HCT116 (cell line): ENCODE measurements at places on chromosomes 4 and X.

- DNase-seq, result peak; percentile 65
Measured at GRCh38 chr4:121656269-121656641, 40.5 kb downstream of the ANXA5 start.

- DNase-seq, result no peak
Measured at GRCh38 chrX:39296472-39296871, 495.2 kb downstream of the MID1IP1 start.

DNA sequence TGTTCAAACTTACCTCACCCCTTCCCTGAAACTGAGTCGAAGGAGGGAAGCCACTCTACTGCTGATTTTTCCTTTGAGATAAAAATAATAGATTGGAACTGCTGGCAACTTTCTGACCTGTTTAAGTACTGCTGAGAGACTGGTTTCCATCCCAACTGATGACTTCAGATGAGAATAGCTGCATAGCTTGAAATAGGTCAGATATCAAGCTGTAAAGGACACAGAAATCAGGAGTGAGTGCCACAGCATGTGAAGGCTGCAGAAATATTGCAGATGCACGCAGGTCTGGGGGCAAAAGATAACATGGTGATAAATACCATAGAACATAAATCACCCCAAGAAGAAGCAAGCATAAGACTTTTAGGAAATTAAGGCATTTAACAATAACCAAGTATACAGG is 923.2 kb downstream of the SH3BGRL start:
- no peak for DNase-seq

DNA sequence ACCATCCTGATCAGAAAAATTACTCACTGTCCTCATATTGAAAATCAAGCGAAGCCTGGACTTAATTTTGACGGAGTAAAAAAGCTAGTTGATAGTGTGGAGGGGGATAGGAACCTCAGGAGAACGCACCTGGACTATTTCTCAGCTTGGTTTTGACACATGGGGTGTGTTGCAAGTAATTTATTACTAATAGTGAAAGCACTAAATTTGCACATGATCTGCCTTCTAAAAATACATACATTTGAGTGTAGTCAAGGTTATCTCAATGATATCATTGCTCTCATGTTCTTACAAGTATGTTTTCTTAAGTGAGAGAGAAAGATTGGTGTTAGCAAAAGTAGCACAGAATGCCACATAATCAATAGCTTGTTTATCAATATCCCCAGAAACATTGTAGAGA is 29.5 kb downstream of the LRIT3 start:
- no peak for DNase-seq

DNA sequence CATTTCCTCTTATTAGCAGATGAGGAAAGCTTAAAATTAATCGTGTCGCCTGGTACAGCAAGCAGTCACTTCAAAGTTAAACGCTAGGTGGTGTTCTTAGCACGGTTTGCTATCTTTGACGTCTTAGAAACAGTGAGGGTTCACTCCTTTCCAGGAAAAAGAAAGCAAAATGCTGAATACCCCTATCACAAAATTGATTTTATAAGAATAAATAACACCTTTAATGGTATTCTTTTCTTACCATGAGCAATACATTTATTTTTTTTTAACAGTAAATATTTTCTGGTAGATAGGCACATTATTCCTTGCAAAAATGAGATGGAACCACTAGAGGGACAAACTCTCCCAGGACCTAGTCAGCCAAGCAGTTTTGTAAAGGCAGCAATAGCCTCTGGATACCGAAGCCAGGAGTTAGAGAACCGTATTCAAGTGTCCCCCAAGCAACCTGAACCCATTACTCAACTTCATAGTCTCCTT is 153.9 kb downstream of the KDR start:
- peak; percentile 53 for DNase-seq

- DNase-seq, result no peak
Measured at GRCh38 chr4:82706349-82707000, 92.1 kb downstream of the SCD5 start.

- DNase-seq, result no peak
Measured at GRCh38 chrX:113384628-113385027, 544.0 kb upstream of the AMOT start.

GRCh38 chr4:56627985-56628384 is 53.1 kb downstream of the HOPX start:
- DNase-seq, result no peak

DNA sequence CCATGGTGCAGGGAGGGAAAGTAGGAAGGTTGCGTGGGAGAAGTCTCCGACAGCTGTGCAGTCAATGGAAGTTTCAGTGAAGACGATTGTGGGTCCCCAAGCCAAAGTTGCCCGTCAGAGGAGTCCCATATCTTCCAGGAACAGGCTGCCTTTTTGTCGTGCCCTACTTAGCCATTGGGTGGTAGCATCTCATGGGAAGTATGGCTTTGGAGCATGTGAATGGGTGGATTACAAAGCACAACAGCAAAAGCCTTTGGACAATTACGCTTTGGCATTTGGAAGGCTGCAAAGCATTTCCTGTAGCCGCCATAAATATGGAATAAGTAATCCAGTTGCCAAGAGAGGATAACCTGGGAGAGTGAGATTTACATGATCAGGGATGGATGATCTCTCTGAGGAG is 300.7 kb upstream of the BOD1L1 start:
- DNase-seq, result no peak

- no peak for DNase-seq
Measured at GRCh38 chrX:108582151-108582550, 142.5 kb downstream of the COL4A5 start.

GRCh38 chr4:145481942-145482208 is 222 bp downstream of the SMAD1 start:
- no peak for DNase-seq

DNA sequence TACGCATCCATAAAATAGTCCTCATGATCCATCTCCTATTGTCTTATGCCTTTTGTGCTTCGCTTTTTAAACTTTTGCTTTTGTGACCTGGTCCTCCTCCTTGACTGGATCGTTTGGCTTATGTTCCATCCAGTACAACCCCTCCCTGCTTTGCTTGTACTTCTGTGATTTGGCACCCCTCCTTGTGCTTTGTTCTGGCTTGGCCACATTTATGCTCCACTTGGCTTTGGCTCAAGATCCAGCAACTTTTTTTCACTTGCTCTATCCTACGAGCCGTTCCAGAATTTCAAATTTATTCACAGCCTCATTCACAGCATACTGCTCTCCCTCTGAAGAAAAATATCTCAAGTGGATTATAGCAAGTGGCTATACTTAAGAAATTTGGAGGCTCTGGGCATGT is 28.0 kb upstream of the GLRA2 start:
- no peak for DNase-seq

- no peak for DNase-seq
Measured at GRCh38 chrX:40080894-40081678, 16.7 kb downstream of the BCOR start.

- peak; percentile 44 for DNase-seq
Measured at GRCh38 chrX:12825801-12826200, 34.6 kb downstream of the PRPS2 start.

DNA sequence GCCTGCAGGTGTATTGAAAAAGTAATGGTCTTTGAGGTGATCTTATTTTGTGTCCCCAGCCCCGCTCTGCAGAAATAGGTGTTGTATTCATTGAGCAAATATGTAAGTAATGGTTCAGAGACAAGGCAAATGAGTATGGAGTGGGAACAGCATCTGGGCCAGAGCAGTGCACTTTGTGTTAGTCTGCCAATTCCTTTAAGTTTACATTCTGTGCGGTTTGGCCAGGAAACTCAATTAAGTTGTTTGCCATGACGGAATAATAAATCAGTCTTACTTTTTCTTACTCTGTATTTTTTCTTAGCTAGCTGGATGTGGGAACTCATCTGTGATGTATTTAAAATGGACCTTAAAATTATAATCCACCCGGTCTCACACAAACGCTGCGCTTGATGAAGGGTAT is 12.6 kb downstream of the DCLK2 start:
- no peak for DNase-seq

- DNase-seq, result no peak
Measured at GRCh38 chr4:106247600-106247999, 68.4 kb downstream of the TBCK start.

DNA sequence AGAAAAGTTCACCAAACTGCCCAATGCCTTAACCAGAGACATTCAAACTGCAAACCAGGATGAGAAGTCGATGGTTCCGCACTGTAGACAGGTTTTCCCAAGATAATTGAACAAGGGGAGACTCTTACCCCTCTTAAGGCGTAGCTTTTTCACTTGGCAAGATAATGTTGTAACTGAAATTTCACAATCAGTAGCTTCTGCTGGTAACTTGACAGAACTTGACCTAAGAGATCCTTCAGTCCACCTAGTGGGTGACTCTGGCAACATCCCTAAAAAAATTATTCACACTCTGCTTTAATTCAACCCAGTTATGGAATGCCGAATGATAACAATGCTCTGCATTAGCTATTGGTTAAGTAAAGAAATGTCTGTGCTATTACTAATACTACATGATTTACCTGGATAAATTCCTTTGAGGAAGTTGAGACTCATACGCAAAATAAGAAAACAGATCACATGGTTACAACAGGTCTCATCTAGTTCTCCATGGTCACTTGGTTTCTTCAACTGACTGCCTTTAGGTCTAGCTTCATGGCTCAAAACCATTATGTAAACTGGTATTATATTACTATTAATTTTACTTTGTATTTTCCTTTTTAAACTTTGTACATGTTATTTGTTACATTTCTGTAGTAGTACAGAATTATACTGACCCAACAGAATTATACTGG is 9.1 kb downstream of the ELF2 start:
- peak; percentile 35 for DNase-seq

- DNase-seq, result no peak
Measured at GRCh38 chr4:1035510-1035909, 24.1 kb downstream of the FGFRL1 start.

GRCh38 chr4:127559981-127560380 is 72.8 kb upstream of the INTU start:
- DNase-seq, result no peak

DNA sequence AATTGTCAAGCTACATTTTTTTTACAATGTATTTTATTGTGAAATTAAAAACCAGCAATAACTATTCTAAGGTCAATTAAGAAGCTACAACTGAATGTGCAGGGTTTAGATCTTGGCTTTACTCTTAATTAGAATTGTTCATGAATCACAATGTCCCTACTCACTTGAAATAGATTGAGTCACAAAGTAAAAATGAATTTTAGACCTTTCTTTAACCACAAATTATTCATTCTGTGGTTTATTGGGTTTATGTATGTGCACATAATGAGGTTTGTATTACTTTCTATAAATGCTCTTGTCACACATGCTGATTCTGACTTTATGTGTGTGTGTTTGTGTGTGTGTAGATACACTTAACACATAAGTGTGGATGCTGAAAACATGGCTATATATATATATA is 647.0 kb upstream of the AADAT start:
- no peak for DNase-seq

DNA sequence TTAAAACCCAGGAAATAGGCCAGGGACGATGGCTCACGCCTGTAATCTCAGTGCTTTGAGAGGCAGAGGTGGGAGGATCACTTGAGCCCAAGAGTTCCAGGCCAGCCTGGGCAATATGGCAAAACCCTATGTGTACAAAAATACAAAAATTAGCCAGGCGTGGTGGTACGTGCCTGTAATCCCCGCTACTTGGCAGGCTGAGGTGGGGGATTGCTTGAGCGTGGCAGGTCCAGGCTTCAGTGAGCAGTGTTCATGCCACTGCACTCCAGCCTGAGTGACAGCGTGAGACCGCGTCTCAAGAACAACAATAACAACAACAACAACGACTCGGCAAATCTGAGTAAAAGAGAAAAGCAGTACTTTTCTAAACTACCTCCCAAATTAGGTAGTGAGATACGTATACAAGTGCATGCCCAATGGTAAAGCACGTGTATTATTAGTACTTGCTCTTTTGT is 13.0 kb upstream of the NDUFC1 start:
- no peak for DNase-seq

GRCh38 chrX:12919620-12920019 is 13.2 kb downstream of the TLR8 start:
- no peak for DNase-seq

GRCh38 chrX:154967603-154968002 is 54.9 kb downstream of the F8 start:
- peak; percentile 26 for DNase-seq

DNA sequence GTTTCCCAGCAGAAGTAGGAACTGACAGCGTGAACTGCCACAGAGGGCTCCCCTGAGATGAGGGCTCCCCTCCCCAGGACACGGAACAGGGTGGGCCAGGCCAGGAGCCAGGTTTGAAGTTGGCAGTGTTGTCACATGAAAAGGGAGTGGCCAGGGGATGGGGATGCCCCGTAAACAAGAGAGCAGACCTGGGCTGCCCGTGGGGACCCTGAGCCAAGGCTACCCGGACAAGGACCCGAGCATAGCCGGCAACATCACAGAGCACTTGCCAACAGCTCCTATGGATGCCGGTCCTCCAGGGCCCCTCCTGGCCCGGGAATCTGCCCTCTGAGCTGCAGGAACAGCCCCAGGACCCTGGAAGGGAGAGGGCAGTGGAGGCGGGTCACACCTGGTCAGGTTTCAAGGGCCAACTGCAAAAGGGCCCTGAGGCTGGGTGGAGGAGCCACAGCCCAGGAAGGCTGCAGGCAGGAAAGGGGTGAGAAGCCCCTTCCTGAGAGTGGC is 102.1 kb downstream of the CPZ start:
- DNase-seq, result no peak

- no peak for DNase-seq
Measured at GRCh38 chr4:103947617-103948016, 227.8 kb upstream of the TACR3 start.

DNA sequence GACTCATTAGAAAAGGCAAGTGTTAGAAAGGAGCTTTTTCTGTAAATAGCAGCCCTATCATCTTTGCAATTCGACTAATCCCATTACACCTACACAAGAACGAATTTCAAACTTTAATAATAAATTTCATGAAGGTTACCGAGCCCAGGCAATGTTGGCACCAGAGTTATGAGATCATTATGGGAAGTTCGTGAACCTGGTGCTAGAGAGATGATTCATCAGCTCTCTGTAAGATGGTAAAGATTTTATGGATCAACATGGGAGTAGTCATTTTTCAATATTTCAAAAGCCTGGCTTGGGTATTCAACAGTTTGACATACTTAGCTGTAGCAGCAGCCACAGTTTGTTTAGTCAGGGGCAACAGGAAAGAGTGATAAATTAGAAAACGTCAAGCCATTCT is 35.8 kb downstream of the AMELX start:
- DNase-seq, result no peak

GRCh38 chr4:182257503-182257902 is 14.3 kb downstream of the TENM3 start:
- DNase-seq, result no peak

- DNase-seq, result peak; percentile 56
Measured at GRCh38 chr4:186726426-186727168, 2.9 kb upstream of the FAT1 start.

GRCh38 chr4:150045410-150045809 is 32.8 kb upstream of the DCLK2 start:
- DNase-seq, result no peak

DNA sequence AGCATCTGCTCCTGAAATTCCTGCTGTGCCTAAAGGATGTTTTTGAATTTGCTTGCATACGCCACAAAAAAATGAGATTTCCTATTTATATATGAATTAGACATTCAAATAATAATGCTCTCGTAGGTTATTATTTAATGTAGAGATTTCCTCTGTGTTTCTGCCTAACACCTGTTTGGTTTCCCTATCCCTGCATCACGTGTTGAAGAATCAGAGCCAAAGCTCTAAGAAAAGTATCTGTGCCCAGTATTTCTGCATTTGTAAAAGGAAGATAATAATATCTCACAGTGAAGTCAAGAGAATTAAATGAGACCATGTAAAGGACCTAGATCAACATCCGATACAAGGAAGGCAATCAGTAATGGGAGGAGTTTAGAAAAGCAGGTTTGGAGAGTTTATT is 179.5 kb downstream of the HNRNPD start:
- no peak for DNase-seq

- DNase-seq, result no peak
Measured at GRCh38 chr4:7144374-7145290, 47.7 kb upstream of the SORCS2 start.

- no peak for DNase-seq
Measured at GRCh38 chr4:53647547-53647946, 56.3 kb upstream of the LNX1 start.
